ENCODE measurements at places on chromosomes 16 and 17.

- DNase-seq: no peak
These were observed 58.5 kb downstream of the OR1D5 start for GRCh38 chr17:3004925-3005324.

DNA sequence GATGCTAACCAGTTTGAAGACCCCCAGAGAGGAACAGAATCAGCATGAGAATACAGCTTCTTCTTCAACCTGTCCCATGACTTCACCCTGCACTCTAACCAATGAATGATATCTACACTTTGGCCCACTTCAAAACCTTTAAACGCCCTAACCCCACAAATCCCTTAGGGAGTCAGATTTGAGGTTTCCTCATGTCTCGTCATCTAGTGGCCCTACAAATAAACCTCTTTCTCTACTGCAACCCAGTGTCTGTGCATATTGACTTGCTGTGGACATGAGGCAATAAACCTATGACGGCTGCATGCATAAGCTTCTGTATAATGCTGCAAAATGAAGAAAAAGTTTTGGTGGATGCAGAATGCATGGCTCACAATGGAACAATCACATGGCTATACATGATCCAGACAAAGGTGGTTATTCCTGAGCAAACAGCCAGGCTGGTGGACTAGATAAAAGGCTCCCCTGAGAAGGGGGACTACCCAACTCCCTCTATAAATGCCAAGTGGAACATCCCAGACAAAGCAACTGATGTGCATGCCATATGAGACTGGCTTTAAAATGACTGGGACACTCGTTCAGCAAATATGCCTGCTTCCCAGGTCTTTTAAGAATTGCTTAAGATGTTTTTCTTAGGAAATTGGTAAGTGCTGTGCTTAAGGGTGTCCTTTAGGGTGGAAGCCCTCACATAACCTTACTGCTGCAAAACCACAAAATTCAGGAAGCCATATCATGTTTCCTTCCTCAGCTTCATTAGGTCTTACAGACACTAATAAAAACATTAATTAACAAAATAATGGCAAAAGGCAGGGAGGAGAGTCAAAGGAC is 12.2 kb downstream of the N4BP1 start:
- no peak for DNase-seq

DNA sequence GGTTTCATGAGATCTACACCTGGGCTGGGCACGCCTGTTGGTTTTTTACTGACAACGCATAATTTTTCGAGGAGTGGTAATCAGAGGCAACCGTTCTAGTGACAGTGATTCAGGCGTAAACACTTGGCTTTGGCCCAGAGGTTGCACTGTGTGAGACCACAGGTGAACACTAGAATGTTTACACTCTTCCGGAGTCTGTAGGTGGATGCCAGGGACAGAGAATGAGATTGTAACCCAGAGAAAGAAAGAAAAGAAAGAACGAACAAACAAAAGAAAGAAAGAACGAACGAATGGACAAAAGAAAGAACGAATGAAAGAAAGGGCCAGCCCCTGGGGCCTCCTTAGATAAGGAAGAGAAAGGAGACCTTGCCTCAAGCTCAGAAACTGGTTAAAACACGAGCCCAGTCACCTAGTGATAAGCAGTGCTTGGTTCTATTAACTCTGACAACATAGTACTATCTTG is 113.2 kb downstream of the PRKCB start:
- no peak for DNase-seq

- DNase-seq: no peak
These were observed 73.2 kb downstream of the RMI2 start for GRCh38 chr16:11418506-11418905.

DNA sequence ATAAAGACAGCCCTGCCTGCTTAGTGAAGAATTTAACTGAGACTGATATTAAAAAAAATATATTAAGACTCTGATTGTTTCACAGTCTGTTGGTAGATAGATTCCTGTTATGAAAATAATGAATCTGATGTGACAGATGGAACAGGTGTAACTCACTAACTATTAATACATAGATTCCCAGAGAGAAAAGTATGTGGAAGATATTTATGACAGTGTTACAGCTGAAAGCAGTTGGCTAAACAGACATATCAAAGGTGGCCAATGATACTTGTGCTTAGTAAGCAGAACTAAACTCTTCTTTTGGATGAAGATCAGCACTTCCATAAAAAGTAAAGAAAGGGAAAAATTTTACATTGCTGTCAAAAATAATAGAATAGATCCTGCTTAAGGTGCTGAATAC is 598.2 kb upstream of the CA10 start:
- no peak for DNase-seq

DNA sequence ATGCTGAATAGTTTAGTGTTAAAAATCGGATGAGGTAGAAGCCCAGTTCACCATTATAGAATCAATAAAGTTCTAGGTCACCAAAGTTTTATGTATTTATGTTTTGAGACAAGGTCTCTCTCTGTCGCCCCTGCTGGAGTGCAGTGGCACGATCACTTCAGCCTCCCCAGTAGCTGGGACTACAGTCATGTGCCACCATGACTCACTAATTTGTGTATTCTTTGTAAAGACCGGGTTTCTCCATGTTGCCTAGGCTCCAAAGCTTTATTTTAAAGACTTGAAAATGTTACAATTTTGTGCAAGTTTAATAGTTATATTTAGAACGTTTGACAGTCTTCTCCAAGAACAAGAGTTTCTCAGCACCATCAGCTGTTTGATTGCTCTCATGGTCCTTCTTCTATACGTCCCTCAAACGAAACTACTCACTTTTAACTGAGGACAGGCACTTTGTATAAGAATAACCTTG is 32.1 kb downstream of the NDE1 start:
- DNase-seq: peak; percentile 66

DNA sequence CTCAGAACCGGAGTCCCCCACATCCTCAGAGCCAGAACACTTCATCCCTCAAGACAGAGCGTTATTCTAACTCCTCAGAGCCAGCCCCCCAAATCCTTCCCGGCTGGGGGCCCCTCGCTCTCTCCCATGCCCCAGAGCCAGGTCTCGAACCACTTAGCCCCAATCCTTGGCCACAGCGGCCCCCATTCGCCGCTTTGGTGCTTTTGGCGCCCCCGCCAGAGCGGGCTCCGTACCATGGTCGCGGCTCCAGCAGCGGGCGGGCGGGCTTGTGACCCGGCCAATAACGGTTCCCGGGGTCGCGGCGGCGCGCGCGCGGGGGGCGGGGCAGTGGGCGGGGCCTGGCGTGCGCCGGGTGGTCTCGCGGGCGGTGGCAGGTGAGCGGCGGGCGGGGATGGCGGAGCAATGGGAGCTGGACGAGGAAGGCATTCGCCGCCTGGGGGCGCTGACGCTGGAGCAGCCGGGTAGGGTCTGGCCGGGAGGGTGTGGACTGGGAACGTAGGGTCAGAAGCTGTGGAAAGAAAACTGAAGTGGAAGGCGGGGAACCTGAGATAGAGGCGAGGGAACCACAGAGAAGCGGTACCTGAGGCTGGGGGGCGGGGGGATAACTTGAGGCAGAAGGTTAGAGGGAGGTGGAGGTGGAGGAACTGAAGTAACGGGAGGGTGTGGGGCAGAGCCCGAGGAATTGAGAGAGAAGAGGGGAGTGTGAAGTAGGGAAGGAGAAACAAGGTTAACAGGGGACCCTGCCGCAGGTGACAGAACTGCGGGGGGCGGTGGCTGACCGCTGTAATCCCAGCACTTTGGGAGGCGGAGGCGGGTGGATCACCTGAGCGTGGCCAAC is at the start of the genes KCTD19 and LRRC36:
Gene KCTD19 (minus strand): TSS at position 270 of the 838 bp plus-strand sequence. CDS start 34 bp downstream, at position 236.
Gene LRRC36 (plus strand): TSS at position 344 of the 838 bp plus-strand sequence. CDS start 48 bp downstream, at position 392.
- DNase-seq: no peak

GRCh38 chr17:2084766-2085647 is 30.1 kb downstream of the HIC1 start:
- DNase-seq: no peak

DNA sequence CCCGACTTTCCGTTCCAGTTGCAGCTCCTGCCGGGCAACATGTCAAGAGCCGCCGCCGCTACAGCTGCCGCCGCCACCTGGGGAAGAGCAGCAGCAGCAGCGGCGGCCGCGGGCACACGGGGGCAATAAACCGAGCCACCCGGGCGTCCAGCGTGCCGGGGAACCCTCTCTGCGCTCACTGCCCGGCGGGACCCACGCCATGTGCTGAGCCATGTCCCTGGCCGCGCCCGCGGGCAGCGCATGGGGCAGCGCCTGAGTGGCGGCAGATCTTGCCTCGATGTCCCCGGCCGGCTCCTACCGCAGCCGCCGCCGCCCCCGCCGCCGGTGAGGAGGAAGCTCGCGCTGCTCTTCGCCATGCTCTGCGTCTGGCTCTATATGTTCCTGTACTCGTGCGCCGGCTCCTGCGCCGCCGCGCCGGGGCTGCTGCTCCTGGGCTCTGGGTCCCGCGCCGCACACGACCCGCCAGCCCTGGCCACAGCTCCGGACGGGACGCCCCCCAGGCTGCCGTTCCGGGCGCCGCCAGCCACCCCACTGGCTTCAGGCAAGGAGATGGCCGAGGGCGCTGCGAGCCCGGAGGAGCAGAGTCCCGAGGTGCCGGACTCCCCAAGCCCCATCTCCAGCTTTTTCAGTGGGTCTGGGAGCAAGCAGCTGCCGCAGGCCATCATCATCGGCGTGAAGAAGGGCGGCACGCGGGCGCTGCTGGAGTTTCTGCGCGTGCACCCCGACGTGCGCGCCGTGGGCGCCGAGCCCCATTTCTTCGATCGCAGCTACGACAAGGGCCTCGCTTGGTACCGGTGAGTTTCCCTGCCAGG is 604 bp downstream of the HS3ST3B1 start:
- DNase-seq: no peak

DNA sequence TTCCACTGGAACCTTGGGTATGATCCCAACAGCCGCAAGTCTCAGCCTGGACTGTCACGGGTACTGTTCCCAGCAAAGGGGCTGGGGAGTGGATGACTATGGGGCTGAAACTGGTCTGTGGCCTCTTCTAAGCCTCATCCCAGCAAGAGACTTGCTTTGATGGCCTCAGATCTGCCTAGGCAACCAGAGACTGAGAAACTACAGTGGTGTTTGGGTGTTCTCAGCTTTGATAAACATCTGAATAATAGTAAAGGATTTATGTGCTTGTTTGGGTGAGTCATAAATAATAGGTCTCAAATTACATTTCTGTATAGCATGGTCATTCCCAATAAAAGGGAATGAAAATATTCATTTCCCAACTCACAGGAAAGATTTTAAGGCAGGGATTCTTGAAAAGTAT is 30.2 kb upstream of the ULK2 start:
- DNase-seq: no peak

- no peak for DNase-seq
These were observed 103.4 kb downstream of the ZNF778 start for GRCh38 chr16:89320782-89321501.

GRCh38 chr17:59456428-59456827 is 109.0 kb upstream of the DHX40 start:
- DNase-seq: no peak

- peak; percentile 90 for DNase-seq
These were observed 15.4 kb downstream of the KIFC3 start for GRCh38 chr16:57786632-57787518.

DNA sequence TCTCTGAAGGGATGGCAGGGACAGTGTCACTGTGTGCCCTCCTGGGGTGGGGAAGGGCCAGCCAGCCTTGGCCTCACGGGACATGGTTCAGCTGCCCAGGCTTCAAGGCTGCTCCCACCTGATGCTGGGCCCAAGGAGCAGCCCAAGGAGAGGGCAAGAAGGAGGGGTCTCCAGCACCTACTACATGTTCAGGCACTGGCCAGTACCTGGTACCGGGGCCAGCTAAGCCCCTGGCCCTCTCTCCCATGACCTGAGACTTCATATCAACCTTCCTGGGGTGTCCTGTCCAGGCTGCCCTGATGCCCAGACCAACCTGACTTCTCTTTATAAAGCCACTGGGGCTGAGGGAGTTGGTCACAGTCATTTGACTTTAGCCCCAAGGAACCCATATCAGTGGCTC is 1.3 kb downstream of the USH1G start:
- no peak for DNase-seq

- no peak for DNase-seq
These were observed 510.6 kb downstream of the RBFOX1 start for GRCh38 chr16:7843261-7843660.

- DNase-seq: no peak
These were observed 21.8 kb downstream of the CDH8 start for GRCh38 chr16:62014319-62014923.

- no peak for DNase-seq
These were observed 5.9 kb upstream of the ALKBH5 start for GRCh38 chr17:18177722-18178121.

DNA sequence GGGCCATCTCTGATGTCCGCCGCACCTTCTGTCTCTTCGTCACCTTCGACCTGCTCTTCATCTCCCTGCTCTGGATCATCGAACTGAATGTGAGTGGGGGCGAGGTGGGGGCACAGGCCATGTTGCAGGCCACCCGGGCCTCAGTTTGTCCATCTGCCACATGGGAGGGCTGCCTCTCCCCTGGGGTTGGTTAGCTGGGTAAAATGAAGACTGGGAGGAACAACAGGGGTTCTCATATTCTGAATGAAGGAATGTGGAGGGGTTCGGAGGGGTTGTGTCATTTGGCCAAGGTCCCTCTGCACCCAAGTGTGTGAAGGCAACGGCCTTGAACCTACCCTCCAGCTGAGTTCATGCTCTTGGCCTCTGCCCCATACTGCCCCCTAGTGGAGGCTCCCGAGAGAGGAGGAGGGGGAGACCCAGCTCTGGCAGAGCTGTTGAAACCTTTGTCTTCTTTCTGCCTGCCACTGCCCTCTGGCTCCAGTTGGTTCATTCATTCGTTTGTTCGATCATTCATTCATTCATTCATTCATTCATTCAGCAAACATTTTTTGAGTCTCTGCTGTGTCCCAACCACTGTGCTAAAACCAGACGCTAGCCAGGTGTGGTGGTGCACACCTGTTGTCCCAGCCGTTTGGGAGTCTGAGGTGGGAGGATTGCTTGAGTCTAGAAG is 11.4 kb upstream of the TCAP start:
- no peak for DNase-seq

DNA sequence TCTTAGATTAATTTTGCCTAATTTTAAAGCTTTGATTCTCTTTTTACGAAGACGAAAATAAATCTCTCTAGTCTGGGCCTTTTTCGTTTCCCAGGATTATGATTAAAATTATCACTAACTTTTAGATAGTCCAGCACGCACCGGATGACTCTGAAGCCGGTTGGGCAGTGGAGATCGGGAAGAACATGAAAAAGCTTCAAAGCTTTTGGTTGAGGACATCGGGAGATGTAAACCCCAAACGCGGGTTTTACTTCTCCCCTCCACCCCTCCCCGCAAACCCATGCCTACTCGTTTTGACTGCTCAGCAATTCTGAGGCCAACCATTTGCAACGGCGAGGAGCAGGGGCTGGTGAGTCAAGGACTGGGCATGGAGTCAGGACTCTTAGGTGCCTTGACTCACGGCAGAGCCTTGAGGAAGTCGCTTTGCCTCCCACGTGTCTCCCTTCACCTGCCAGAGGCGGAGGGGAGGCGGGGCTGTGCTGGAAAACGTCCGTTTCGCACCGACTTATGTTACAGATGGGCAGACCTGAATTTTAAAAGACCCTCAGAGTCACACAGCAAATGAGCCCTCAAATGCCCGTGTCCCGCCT is 989 bp upstream of the DUSP14 start:
- peak; percentile 87 for DNase-seq

DNA sequence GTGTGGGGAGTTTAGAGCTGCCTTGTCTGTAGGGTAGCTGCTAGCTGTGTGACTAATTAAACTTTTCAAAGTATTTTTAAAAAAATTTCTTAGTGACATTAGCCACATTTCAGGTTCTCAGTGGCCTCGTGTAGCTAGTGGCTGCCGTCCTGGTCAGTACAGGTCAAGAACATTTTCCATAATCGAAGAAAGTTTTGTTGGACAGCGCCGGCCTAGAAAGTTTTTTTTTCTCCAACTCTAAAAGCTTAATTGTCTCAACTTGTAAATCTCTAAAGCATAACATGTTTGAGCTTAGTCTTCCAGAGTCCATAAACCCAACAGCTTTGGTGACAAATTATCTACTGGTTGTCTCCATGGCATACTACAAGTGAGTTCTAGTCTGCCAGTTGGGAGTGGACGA is 4.3 kb downstream of the AKAP1 start:
- no peak for DNase-seq
